ENCODE measurements at places on chromosomes 12 and 14.

DNA sequence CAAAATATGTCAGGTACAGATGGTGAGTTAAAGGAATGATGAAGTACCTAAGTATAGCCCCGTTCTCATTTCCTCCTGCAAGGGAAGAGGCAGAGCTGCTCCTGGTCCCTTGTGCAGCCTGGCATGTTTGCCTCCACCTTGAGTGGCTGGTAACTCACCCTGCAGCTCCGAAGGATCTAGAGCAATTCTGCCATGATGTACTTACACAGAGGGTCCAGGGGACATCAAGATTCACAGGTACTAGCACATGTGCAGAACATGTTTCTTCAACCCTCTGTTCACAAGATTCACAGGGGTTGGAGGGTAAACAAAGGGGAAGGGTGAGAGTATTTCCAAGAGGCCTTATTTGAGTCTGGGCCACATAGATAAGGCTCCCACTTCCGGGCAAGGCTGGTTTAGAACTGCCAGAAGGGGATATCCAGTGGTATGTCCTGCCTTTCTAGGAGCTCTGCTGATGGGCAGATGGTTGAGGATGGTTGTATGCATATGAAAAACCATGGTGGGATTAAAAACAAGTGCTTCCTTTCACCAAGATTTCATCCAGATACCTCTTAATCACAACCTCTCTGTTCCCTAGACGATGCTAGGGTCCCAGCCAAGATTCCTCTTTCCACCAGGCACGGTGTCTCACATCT is 7.7 kb downstream of the DCTN2 start:
- DNase-seq = no peak

- no peak for DNase-seq
These were observed 16.5 kb downstream of the MMP17 start for GRCh38 chr12:131844656-131845055.

GRCh38 chr12:15244341-15244740 is 23.1 kb upstream of the RERG start:
- no peak for DNase-seq

DNA sequence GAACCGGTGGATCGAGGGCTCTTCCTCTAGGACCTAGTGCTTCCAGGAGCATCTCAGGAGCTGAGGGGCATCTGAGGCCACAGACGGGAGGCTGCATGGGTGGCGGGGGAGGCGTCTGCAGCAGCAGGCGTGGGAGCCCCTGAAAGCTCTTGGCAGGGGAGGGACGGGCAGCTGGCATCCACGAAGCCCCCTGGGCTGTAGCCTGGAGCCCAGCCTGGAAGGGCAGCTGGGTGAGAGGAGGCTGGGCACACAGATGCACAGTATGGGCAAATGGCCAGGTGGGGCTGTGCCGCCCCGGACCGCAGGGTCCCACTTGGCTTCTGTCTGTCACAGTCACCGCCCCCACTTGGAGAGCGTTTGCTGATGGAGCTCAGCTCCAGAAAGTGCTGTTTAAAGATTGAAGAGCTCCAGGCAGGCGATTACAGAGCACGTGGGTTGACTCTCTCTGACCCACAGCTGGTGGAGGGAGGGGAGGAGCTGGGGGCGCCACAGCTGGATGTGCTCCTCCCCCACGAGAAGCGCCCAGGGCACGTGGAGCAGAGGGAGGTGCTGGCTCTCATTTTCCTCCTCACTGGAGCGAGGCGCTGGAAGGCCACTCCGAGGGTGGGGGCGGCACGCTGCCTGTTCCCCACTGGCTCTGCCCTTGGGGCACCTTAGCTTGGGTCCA is 155.0 kb upstream of the C14orf180 start:
- DNase-seq = no peak

GRCh38 chr12:129949651-129950050 is 45.8 kb upstream of the TMEM132D start:
- no peak for DNase-seq

- DNase-seq = no peak
These were observed 11.9 kb downstream of the CFAP54 start for GRCh38 chr12:96501133-96501761.

- no peak for DNase-seq
These were observed 66.3 kb downstream of the E2F7 start for GRCh38 chr12:76998908-76999556.

- no peak for DNase-seq
These were observed 17.9 kb downstream of the SIVA1 start for GRCh38 chr14:104770851-104771272.

DNA sequence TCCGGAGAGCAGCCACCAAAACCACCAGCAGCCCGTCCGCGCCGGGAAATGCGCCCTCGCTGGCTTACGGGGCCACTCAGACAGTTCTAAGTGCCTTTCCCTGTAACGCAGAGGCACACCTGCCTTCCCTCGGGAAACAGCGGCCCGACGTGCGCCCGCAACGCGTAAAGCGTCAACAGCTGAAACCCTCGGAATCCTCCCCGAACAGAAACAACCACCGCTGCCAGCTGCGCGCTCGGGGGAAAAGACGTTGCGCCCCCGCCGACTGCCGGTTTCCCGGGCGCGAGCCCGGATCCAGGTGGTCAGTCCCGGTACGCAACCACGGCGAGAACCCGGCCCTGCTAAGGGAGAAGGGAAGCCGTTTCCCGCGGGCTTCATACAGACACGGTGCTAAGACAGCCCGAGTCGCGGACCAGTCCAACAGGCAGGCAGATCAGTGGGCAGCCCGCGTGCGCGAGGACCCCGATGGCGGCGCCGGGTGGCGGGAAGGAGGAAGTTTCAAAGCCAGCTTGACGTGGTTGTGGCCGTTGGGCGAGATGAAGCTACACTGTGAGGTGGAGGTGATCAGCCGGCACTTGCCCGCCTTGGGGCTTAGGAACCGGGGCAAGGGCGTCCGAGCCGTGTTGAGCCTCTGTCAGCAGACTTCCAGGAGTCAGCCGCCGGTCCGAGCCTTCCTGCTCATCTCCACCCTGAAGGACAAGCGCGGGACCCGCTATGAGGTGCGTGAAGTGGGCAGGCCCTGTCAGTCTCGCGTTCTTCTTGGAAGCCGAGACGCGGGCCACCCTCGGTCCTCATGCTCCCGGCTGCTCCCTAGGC is at the start of gene LRR1:
LRR1 (plus strand) TSS at position 456 of the 816 bp plus-strand sequence; CDS start at position 537, 81 bp downstream.
- DNase-seq = peak; percentile 71

DNA sequence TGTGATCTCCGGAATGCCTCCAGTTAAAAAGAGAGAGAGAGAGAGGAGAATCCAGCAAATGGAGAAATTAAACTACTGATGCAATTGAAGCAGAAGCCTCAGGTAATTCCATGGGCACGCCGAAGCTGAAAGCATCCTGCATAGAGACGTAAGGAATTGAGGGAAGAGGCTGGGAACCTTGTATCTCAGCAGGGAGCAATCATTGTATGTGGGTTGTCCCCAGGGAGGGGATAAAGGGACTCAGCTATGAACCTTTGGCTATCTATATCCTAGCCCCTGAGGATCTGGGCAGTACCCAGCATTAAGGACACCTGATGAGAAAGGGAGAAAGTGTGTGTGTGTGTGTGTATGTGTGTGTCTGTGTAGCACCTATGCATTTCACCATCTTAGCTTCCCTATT is 95.8 kb upstream of the ATXN7L3B start:
- DNase-seq = no peak

DNA sequence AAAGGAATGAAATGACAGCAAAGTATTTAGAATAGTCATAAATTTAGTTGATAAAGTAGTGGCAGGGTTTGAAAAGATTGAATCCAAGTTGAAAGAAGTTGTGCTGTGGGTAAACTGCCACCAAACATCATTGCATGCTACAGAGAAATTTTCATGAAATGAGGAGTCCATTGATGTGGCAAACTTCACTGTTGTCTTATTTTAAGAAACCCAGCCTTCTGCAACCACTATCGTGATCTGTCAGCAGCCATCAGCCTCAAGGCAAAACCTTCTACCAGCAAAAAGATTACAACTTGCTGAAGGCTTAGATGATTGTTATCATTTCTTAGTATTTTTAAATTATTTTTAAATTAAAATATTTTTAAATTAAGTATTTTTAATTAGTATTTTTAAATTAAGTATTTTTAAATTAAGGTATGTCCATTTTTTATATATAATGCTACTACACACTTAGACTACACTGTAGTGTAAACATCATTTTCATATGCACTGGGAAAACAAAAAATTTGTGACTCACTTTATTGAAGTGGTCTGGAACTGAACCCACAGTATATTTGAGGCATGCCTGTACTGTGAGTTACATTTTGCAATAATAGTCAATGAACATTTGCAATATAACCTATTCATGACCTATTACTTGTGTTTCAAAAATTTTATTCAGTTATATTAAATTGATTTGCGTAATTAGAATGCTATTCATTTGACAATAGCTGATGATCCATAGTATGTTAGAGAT is 67.2 kb upstream of the SYT1 start:
- DNase-seq = no peak

GRCh38 chr12:87425942-87426554 is 603.2 kb downstream of the C12orf50 start:
- DNase-seq = no peak

- no peak for DNase-seq
These were observed 81.1 kb upstream of the RFLNA start for GRCh38 chr12:124213666-124214347.

- DNase-seq = no peak
These were observed at the start of gene DGLUCY for GRCh38 chr14:91113829-91114078. TSS of gene DGLUCY (plus strand) at chr14:91114073. CDS start at chr14:91160295, 46,222 bp downstream.

DNA sequence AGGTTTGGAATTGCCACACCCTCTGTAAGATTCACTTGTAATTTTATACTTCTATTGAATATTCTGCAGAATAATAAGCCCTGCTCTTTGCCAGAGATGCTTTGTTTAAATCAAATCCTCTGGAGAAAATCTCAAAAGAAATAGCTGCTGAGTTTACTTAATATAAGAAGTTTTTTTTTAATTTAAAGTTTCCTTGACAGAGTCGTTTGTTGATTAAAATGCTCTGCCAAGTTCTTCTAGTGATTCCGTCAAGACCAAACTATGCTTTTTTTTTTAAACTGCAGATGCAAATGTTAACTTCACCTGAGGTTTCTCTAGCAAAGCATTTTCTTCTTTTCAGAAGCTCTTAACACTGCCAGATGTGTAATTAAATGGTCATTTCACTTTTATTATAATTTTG is 13.4 kb upstream of the NAV3 start:
- DNase-seq = no peak

- no peak for DNase-seq
These were observed 42.1 kb upstream of the GXYLT1 start for GRCh38 chr12:42186793-42187192.

DNA sequence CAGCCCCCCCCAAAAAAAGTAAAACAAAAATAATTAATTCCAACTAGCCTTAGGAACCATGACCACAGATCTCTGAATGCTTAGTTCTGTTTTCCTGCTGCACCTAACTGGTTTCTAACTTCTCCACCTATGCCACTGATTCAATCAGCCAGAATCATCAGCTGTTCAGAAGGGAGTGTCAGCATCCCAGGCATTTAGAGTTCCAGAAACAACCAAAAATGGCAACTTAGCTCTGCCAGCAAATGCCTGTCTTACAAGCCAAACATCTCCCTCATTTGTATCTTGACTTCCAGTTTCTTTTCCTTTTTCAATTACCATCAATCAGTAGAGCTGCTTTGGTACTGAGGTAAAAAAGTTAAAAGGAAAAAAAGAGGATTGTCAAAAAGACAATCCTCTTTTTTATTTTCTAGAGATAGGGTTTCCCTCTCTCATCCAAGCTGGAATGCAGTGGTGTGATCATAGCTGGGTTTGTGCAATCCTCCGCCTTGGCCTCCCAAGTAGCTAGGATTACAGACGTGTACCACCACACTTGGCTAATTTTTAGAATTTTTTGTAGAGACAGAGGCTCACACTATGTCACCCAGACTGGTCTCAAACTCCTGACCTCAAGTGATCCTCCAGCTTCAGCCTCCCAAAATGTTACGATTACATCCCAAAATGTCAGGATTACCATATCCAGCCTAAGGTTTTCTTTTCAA is 45.2 kb upstream of the ISM2 start:
- no peak for DNase-seq

GRCh38 chr12:121295746-121296617 is 527 bp downstream of the CAMKK2 start:
- no peak for DNase-seq

- DNase-seq = no peak
These were observed 226.9 kb upstream of the CRY1 start for GRCh38 chr12:107320033-107320928.

DNA sequence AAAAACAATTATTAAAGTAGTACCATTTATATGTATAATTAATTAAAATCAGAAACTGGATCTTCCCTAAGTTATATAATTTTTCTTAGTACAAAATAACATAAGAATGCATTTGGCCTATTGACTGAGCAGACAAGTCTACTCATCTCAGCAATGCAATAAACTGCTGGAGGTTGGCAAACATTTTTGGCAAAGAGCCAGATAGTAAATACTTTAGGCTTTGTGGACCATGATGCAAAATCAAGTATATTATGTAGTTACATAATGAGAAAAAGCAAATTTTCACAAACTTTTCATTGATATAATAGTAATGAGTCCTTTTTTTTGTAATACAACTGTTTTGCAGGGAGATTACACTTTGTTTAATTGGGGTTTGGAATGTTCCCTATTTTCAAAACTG is 30.9 kb downstream of the ERGIC2 start:
- no peak for DNase-seq

- DNase-seq = no peak
These were observed 57.9 kb downstream of the SLCO1A2 start for GRCh38 chr12:21276826-21277225.

GRCh38 chr12:75322464-75322863 is 7.7 kb downstream of the CAPS2 start:
- DNase-seq = no peak

DNA sequence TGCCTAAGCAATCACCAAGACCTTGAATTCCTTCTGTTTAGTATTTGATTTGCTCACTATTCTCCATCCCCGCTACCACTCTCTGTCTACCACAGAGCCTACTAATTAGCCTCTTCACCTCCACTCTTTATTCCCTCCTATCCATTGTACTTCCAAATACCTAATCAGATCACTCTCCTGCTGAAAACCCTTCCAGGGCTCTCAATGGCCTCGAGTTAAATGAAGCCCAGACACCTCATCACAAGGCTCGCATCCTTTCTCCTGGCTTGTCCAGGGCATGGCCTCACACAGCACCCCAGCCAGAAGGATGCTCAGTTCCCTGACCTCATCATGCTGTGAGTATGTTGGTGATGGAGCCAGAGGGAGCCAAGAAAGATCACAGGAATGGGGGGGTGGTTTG is 71.4 kb upstream of the PRMT8 start:
- no peak for DNase-seq

DNA sequence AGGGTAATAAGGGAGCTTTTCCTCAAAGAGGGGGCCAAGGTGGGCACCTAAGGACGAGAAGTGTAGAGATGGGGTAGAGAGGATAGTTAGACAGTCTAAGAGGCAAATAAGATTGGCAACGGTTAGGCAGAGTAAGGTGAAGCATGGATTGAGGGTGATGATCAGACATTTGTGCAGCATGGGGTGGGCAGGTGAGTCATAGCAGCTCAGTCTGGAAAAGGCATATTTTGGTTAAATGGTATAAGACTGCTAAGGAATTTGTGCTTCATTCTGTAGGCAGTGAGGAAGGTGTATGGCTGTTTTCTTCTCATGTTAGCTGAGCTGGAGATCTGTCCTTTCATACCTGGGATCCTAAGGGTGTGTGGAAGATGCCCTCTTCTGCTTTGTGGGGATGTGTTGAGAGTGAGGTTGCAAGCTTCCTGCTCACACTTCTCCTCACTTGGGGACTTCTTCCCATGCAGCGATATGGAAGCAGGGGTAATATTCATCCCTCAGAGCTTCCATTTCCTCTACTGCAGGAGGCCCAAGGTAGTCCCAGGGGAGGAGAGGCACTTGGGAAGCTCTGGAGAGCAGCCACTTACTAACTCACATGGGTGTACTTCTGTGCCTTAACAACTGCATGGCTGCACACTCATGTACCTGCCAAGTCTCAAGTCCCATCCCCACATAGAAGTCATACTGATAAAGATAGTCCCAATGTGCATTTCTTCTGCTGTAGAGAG is 28.9 kb downstream of the GSG1 start:
- DNase-seq = no peak
